Lower leg skin (tissue), 4 donors: ENCODE measurements at places on chromosomes 7 and 10. TPM values are rescaled to one million over a fixed set of nuclear protein-coding genes. Genes with fewer than 3 reads are reported as not detected.

DNA sequence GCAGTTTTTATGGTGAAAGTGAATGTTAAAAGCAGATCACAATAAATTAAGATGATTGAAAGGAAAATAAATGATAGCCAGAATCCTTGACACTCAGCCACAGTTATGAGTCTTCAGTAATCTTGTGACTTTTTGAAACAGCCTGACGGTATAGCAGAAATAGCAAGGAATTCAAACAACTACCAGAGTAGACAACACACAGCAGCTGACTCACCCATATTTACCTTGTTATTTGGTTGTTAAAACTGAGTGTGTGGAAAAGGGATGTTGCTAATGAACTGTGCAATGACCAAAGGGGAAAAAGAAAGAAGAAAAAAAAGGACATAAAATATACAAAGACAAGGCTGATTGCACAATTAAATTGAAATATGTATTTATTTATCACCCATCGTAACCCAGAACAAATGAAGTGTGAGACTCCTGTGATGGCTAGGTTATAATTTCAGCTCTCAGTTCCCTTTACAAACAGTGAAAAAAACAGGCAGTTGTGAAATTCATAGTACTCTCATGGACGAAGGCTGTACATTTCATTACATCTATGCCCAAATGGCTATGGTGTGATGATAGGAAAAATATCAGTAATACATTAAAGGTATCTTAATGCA, 1023.0 kb upstream of the SORCS1 start:
- DNase-seq = no peak

DNA sequence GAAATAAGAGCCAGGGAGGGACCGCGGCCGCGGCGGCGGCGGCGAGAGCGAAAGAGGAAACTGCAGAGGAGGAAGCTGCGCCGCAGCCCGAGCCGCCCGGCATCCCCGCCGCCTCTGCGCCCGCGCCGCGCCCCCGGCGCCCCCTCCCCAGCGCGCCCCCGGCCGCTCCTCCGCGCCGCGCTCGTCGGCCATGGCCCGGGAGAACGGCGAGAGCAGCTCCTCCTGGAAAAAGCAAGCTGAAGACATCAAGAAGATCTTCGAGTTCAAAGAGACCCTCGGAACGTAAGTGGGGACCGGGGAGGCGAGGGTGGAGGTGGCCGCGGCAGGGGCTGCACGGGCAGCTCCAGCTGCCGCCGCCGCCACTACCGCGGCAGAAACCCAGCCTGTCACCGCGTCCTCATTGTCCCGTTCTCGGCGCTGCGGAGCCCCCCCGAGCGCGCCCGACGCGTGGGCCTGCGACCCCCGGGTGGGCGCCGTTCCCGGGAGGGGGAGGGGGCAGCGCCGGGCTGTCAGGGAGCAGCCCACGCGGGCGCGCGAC, 351 bp downstream of the CAMK1D start:
- no peak for DNase-seq

- DNase-seq = peak; percentile 74
Measured at GRCh38 chr10:86264481-86265231, 101.9 kb downstream of the GRID1 start.

DNA sequence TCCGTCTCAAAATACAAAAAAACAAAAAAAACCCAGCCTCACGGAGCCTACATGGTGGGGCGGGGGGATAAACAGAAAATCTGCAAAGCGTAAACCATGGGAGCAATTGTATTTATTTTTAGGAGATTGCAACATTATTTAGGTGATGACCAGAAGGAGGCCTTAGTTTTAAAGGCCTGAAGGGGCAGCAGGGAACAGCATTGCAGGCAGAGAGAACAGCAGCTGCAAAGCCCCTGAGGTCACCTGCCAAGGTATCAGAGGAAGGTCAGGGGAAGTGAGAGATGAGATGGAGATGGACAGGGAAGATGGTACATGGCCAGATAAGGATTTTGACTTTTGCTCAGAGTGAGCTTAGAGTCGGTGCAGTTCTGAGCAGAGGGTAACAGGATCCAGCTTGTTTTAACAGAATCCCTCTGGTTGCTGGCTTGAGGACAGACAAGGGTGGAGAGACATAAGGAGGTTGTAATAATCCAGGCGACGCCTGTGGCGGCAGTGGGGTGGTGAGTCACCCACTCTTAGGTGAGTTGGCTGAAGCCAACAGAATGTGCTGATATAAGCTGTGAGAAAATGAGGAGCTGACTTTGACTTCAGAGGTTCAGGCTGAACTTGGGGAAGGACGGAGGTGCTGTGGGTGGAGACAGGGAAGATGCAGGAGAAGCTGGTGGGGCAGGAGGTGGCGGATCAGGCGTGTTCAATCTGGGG, 82.3 kb upstream of the GTF2I start:
- DNase-seq = no peak

DNA sequence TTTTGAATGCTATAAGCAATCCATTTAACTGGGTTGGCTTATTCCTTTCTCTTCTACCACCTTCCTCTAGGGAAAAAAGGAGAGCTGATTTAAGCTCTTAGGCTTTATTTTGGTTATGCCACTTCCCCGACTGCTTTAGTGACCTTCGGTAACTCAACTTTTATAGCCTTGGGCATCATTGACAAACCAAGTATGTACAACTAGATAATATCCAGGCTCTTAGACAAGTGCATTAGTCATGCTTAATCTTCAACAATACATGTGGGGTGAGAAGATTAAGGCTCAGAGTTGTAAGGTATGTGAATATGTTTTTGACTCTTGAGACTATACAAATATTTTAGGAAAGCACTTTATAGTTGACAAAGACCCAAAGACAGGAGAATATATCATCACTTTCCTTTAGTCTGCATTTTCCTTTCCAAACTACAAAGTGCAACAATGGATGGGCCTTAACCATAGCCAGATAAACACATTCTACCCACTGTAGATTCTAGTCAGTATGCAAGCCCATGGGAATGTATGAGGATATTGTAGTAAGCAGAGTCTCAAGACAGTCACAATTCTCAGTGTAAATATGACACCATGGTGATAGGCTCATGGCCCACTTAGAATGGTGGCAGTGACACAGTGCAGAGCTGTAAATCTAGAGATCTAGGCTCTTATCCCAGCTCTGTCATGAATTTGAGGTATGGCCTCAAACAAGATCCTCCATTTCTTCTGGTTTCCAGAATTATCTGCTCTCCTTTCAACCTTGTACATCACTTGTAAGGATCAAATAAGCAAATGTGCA, 1117.3 kb downstream of the SORCS3 start:
- no peak for DNase-seq

GRCh38 chr7:80082213-80082612, 52.4 kb upstream of the GNAI1 start:
- DNase-seq = no peak

- peak; percentile 59 for DNase-seq
Measured at GRCh38 chr10:125166658-125167057, 6.3 kb upstream of the CTBP2 start.

- no peak for DNase-seq
Measured at GRCh38 chr7:72406820-72407403, 5.2 kb downstream of the CALN1 start.

DNA sequence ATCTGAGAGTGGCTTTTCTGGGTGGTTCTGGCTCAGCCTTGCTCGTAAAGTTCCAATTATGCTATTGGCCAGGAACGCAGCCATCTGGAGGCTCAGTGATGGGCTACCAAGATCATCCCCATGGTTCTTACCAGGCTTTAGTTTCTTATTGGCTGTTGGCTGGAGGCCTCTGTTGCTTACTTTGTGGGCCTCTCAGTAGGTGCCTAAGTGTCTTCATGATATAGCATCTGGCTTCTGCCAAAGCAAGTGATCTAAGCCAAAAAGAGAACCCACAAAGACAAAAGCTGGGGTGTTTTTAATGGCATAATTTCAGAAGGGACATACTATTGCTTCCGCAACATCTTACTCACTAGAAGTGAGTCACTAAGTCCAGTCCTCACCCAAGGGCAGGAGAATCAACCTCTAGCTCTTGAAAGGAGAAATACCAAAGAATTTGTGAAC, 132.0 kb upstream of the MDFIC start:
- no peak for DNase-seq

DNA sequence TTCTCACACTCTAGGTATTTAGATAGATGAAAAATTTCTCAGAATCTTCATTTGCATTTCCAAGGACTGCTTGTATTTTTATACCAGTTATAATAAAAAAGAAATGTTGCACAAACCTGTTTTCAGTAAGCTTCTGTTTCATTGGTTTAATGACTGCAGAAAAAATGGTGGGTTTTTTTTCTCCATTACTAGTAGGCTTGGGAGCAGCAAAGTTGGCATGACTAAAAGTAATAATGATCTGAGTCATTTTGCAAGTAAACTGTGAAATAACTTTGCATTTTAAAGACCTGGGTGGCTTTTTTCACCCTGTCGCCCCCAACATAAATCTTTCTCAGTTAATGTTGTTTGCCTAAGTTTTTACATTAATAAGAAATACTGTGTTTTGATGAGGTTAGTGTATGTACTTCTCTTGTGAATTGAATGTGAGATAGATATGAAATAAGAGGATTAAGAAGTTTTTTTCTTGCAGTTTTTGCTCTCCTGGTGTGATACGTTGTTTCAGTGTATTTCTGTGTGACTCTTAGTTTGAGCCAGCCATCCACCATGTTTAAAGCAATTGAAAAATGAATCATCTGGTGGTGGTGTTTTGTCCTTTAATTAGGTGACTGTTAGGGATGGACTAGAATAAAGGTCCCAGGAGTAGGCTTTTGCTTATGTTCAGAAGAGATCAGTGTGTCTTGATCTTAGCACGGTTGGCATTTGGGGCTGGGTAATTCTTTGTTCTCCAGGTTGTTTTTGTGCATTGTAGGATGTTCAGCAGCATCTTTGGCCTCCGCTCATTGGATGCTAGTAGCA, 1.8 kb downstream of the GNAI1 start:
- no peak for DNase-seq

- DNase-seq = no peak
Measured at GRCh38 chr10:112526906-112527305, 79.9 kb downstream of the VTI1A start.

- DNase-seq = peak; percentile 99
Measured at GRCh38 chr10:110497438-110498086, at the start of gene DUSP5. Gene DUSP5 (plus strand): TSS chr10:110497907. CDS start chr10:110498122, 215 bp downstream.

DNA sequence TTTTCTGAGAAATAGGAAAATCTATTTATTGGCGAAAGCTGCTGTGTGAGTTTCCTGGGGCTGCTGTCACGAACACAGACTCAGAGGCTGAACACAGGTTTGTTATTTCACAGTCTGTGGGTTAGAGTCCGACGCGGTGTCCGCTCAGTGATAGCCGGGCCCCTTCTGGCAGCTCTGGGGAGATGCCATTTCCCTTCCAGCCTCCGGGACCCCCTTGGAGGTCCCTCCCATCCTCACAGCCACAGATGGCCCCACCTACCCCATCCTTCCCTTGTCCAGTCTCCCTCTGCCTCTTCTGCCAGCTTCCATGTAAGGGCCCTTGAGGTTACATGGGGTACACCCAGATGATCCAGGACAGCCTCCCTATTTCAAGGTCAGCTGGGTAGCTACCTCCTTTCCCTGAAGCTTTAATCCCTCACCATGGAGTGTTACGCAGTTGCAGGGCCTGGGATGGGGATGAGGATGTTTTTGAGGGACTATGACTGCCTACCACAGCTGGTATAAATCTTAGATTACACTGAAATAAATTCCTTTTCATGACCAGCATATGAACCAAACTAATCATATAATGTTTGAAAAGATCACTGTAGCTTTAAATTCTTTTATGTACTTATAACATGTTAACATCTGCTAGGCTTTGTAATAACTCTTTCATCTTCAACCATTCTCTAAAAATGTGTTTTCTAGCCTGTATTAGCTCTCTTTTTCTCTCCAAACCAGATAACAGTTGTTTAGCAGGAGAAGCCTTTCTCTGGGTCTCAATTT, 98.5 kb downstream of the WDR37 start:
- DNase-seq = no peak

DNA sequence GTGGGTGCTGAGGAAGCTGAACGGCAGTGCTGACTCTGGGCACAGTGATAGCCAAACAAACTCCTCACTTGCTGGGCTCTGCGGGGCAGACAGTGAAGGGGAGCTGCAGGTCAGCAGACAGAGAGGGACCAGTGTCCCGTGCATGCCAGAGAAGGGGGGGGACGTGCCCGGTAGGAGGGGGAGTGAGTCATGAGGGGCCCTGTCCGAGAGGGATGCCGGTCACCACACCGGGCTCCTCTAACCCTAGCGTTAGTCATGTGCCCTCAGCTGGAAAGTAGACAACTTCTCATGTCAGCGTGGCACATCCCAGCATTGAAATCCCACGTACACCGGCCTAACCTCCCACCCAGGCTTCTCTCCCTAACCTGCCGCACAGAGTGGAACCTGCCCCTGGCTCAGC, 117.1 kb upstream of the DPP6 start:
- DNase-seq = no peak

- DNase-seq = peak; percentile 81
Measured at GRCh38 chr10:78763651-78764395, 304.9 kb upstream of the ZMIZ1 start.

DNA sequence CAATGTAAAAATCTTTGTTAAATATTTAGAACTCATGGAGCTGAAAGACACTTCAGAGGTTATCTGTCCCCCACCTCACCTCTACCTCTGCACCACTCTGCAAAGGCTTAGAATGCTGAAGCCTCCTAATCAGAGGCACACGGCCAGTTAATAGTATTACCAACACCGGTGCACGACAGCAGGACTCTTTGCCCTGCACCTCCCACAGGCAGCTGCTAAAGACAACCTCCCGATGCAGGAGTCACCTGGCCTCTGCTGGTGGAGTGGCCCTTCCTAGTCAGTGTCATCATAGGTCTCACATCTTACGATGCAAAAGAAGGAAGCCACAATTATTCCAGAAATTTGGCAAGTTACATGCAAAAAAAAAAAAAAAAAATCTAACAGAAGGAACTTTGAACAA, 66.6 kb upstream of the MGMT start:
- no peak for DNase-seq

DNA sequence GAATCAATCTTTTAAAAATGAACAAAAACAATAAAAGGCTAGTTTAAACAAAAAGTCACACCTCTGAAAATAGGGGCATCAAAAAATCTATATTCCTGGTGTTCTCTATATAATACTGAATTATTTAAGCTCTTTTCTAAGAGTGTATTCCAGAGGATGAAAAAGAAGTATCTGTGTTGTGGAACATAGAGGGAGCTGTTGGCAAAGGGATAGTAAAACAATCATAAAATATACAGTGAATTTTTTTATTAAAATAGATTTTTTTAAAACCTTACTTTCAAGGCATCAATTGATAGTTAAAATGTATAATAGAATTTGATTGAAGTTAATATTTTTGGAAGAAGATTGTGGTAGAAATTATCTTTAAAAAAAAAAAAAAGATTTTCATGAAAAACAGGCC, 1409.1 kb upstream of the CELF2 start:
- no peak for DNase-seq

The NACAD gene
- total RNA-seq = 2.0 TPM

The PRR15 gene
- total RNA-seq = 0.58 TPM

The OR2A1 gene
- 0.59 TPM for total RNA-seq

The OR6B1 gene
- total RNA-seq = not detected

The PIP gene
- total RNA-seq = 1,497 TPM

The HOXA7 gene
- 22.7 TPM for total RNA-seq

The H2BK1 gene
- not detected for total RNA-seq

The OPN4 gene
- 0.38 TPM for total RNA-seq

The TEX47 gene
- not detected for total RNA-seq

The TDRD1 gene
- 0.15 TPM for total RNA-seq

The HMX3 gene
- not detected for total RNA-seq

The OR2A42 gene
- not detected for total RNA-seq
